ENCODE measurements at places on chromosomes 1 and 21. TPM values are rescaled to one million over a fixed set of nuclear protein-coding genes. Genes with fewer than 3 reads are reported as not detected.

DNA sequence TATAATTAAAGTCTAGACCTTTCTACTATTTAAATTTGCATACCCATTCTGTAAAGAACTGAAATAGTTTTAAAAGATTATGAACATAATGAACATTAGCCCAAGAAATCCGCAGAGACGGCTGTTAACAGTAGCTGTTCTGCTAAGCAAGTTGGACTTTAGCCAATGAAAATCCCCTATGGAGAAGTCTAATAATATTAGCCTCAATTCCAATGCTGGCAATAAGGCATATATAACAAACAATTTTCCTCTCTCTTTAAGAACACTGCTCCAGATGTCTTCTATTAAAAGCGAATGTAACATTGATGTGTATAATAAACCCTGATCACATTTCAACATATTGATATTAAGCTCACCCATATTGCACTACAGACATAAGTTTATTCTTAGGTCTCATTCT, 221.3 kb upstream of the KCTD3 start:
- H3K27ac ChIP-seq = no peak overlapping the region
- H3K4me1 ChIP-seq = no peaks in the 10 kb centered on the region
- H3K27me3 ChIP-seq = no peaks in the 10 kb centered on the region
- no peaks in the 10 kb centered on the region for H3K36me3 ChIP-seq

DNA sequence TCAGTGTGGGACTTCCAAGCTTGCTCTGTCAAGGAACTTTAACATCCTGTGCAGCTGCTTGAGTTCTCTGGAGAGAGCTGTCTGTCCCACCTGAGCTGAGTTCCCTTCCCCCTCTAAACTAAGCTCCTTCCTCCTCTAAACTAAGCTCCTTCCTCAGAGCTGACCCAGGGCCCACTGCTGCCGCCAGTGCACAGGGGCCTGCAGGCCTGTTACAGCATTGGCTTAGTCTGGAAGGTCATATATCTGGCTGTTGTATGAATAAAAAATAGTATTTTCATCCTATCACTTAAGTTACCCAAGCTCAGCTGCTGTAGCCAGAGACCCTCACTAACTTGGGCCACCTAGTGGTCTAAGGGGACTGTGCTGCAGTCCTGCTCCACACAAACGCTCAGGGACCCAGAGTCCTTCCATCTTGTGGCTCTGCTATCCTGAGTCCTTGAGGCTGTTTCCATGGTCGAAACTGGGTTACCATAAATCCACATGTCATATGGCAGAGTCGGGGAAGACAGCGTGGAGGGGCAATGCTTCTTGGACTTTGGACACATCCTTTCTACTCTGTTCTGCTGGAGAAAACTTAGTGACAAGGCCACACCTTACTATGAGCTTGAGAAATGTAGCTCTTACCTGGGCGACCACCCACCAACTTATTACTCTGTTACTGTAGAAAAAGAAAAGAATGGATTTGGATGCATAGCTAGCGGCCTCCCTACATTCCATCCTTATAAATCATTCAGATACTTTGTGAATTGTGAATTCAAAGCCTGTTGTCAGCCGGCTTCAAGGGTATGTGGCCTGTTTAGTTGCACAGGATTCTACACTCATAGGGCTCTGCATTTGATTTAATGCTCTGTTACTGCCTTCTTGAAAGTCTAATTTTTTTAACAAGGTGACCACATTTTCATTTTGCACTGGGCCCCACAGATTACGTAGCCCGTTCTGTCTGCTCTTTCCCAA, 71.4 kb upstream of the GCLM start:
- no peak for DNase-seq
- H3K27me3 ChIP-seq = no peaks in the 10 kb centered on the region
- no peaks in the 10 kb centered on the region for H3K4me1 ChIP-seq
- H3K27ac ChIP-seq = no peak overlapping the region

The TNNI3K gene
- total RNA-seq = not detected

GRCh38 chr1:94599095-94599813, 57.7 kb upstream of the F3 start:
- H3K27me3 ChIP-seq = no peaks in the 10 kb centered on the region
- no peak overlapping the region for H3K27ac ChIP-seq
- peaks cover 35% of the 10 kb centered on the region for H3K4me1 ChIP-seq
- no peak for DNase-seq

- H3K4me1 ChIP-seq = peaks cover 49% of the 10 kb centered on the region
- peak overlapping the region; percentile 44 for H3K4me3 ChIP-seq
- H3K27me3 ChIP-seq = peaks cover 5% of the 10 kb centered on the region
- H3K36me3 ChIP-seq = no peaks in the 10 kb centered on the region
- no peak overlapping the region for H3K27ac ChIP-seq
Measured at GRCh38 chr1:12617511-12617900, 504 bp downstream of the DHRS3 start.

The SGIP1 gene
- total RNA-seq = 0.41 TPM

GRCh38 chr1:41173651-41174050, 68.5 kb downstream of the SCMH1 start:
- no peak overlapping the region for H3K4me3 ChIP-seq
- no peak overlapping the region for H3K27ac ChIP-seq
- no peaks in the 10 kb centered on the region for H3K4me1 ChIP-seq
- DNase-seq = no peak
- H3K36me3 ChIP-seq = peaks cover 15% of the 10 kb centered on the region
